GM13976 (cell line): ENCODE measurements at places on chromosomes 3 and 15.

DNA sequence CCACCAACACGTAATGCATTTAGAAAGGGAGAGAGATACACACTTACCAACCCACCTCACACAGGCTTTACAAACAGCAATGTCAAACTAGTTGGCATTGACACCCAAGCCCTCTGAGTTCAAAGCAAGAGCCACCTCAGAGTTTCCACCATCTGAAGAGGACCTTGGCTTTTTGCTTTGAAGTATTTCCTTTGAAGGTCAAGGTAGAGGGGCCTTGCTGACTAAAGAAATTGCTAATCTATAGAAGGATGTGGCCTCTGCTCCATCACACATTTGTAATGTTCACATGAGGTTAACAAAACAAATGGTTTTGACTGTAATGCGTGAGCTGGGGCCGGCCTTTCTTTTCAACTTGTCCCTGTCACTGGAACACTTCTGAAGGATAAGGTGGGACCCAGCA is 117.7 kb downstream of the POLR2M start:
- DNase-seq, result no peak

- no peak for DNase-seq
Observed at GRCh38 chr15:84400017-84400740, 164.6 kb downstream of the GOLGA6L4 start.

GRCh38 chr15:74320352-74321247 is 46.8 kb downstream of the CYP11A1 start:
- DNase-seq, result peak; percentile 68

DNA sequence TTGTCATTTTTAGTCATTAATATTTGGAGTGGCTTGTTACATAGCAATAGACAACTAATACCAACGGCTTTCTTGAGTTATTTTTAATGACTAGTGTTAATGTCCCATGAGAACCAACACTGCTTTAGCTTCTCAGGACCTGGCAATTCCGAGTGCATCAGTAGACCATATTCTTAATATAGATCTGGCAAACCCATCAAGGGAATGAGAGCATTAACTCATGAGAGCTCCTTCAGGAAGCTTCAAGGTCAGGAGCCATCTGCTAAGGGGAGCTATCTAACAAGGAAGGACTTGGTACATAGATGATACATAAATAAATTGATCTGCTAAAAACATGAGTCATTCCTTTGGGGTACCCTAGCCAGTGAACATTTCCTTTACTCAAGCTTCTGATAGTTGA is 122.6 kb upstream of the EPHA3 start:
- DNase-seq, result no peak

DNA sequence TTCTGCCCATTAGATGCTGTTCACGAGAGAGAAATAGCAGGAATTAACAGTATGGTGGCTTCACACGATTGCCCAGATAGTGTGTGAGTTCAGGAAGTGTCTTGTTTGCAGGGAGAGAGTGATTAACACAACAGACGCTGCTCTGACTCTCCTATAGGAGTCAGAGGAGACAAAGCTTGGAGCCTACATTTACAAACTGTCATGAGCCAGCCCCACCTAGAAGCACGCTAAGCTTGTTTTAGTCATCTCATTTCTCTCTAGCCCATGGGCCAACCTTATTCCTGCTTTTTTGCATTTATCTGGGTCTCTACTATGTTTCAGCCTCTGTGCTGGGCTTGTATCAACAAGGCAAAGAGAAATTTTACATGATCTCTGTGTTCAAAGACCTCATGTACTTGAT is 128.3 kb upstream of the BFSP2 start:
- no peak for DNase-seq

DNA sequence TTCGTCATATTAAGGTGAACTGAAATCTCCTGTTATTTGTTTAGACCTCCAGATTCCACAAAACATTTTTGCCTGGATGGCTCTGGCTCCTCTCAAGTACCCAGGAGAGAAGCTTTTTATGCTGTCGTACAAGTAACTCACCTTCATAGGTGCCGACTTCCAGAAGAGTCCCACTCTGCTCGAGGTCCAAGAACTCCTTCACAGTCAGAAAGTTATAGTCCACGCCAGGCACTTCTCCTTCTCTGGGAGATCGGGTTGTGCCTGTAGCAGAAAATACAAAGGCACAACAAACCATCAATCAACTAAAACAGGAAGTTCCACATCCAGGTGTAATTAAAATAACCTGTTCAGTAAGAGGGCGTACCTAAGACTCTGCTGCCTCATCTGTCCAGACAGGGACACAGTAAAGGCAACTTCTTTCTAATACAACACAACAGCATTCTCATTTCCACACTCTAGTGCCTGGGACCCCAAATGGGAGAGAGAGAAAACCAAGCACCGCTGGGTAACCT is 545.3 kb downstream of the MAGI1 start:
- no peak for DNase-seq

DNA sequence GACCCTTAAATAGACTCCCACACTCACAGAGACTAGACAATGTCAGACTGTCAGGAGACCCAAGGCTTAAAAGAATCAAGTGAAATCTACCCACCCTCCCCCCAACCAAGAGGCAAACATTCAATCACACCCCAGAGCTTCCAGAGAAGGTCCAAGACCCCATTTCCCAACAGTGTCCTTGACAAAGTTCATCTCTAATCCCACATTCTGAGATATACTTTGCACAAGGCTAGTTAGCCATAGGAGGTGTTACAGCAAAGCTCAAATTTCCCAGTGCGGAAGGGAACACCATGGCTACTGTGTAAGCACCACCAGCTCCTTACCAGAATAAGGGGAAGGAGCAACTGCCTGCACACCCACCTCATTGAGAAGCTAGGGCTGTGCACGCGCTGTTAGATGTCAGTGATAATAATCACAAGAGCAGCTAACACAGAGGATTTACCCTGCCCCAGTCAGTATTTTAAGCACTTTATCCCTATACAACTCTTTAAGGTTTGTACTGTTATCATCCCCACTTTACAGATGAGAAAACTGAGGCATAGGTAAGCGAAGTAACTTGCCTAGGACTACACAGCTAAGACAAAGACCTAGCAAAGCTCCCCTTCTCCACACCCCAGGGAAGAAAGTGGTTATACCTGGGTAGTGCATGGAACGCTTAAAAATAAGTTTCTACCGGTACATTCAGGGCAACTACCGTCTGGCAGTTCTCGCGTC is 17.3 kb downstream of the SPATA12 start:
- DNase-seq, result no peak

GRCh38 chr15:91140601-91141000 is 40.5 kb downstream of the SV2B start:
- no peak for DNase-seq

DNA sequence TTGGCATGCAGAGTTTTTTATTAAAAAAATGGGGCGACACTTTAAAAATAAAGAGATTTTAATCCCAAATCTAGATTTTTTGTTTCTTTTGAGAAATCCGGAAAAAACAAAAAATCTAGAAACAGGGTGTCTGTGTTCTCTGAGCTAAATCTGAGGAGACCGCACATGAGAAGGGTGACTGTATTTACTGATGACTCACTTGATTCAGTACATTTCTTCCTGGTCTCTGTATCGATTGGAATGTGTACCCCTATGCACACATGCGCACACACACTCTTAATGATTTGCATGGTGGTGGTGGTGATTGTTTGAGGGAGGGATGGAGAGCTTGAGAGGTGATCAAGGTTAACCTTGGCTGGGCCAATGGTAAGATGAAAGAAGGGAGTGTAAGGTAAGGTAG is 443.1 kb upstream of the THRB start:
- DNase-seq, result no peak

DNA sequence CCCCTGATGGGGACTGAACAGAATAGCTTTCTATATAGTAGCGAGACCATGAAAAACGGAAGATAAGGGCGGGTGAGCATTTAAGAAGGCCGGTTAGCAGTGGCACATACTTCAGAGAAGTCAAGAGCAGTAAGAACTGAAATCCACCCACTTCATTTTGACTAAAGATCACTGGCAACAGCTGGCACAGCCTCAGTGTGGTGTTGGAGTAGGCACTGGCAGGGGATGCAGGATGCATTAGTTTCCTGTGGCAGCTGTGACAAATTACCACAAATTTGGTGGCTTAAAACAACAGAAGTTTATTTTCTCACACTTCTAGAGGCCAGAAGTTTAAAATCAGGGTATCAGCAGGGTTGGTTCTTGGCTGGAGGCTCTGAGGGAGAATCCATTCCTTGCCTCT is 176.5 kb downstream of the ADAMTSL3 start:
- DNase-seq, result no peak

DNA sequence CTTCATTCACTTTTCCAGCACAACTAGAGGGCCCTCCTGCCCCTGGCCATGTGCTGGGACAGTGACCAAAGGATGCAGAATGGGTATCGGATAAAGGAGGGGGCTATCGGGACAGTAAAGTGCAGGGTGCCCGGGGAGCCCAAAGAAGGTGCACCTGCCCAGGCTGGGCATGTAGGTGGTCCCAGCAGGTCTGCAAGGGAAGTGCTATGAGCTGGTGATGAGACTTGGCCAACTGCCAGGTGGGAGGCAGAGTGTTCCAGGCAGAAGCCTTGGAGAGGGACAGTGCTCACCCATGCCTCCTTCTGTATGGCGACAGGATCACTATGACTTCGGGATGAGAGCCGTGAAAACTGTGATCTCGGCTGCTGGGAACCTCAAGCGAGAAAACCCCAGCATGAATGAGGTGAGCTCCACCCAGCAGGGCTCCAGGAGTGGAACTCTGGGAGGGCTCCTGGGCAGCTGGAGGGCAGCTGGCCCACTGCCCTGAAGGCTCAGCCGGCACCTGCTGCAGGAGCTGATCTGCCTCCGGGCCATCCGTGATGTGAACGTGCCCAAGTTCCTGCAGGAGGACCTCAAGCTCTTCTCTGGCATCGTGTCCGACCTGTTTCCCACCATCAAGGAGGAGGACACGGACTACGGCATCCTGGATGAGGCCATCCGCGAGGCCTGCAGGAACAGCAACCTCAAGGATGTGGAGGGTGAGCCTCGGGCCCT is 48.4 kb downstream of the DNAH1 start:
- no peak for DNase-seq

DNA sequence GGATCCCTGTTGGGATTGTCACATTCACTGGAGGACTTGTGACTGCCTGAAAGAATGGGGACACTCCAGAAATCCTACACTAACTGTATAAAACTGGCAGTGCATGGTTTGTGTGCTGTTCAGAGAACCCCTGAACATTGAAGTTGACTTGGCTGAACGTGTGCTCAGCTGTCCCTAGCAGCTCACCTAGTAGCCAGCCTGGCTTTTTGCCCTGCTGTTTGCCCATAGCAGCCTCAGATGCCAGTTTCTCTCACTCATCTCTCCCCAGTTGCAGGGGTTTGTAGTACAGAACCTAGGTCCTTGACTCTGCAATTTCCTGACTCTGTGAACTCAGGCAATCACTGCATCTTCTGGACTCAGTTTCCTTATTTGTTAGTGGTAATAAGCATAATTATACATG is 63.0 kb downstream of the KCNAB1 start:
- no peak for DNase-seq

- DNase-seq, result no peak
Observed at GRCh38 chr3:187689984-187690383, 12.4 kb downstream of the RTP2 start.

DNA sequence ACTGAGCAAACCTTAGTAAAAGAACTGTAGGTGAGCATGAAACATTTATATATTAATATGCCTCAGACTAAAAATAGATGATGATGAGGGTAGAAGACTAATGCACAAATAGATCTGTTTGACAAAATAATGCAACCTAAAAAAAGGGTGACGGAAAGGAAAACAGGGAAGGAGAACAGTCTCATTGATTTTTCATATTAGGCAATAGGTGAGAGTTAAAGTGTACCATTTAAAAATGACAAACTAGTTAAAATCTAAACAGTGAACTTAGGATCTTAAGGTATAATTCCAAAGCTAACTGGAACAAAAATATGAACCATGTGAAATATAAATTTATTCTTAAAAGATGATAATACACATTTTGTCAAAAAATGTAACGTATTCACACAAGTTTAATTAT is 1347.6 kb downstream of the SI start:
- no peak for DNase-seq

- no peak for DNase-seq
Observed at GRCh38 chr3:18575573-18575972, 150.4 kb upstream of the SATB1 start.

GRCh38 chr3:29339016-29339833 is 58.4 kb downstream of the RBMS3 start:
- DNase-seq, result no peak

GRCh38 chr3:188975600-188976314 is 196.0 kb upstream of the TPRG1 start:
- no peak for DNase-seq

GRCh38 chr3:64098670-64099069 is 75.4 kb upstream of the PSMD6 start:
- DNase-seq, result no peak

DNA sequence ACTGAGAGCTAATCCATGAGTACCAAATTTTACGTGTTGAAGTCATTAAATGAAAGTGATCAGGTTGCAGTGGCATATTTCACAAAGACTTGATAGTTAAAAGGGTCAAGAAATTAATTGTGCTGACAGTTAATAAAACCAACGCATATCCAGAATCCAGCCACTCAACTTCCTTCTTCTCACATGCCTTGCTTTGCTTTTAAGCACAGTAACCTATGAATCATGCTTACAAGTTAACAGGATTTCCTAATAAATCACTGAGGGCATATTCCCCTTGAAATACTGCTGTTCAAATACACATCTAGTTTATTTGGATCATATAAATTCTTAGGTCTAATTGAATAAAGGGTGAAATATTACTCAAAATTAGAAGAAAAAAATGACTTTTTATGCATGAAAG is 801.5 kb upstream of the EPHA6 start:
- no peak for DNase-seq

DNA sequence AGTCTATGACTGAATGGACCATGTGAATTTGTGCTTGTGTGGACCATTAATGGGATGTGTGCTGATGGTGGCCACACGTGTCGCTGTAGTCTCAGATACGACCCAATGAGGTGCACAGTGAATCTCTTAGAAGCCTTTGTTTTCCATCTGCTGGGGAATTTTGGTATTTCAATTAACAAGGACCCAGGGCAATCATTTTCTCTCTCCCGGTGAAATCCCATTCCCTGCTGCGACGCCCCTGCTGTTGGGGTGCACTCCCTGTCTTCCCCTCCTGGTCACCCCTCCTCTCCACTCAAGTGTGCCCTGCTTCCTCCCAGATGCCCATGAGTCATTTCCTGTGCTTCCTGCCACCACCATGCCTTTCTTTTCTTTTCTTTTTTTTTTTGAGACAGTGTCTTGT is 32.7 kb downstream of the EBLN2 start:
- no peak for DNase-seq

GRCh38 chr3:183664913-183665381 is 29.5 kb downstream of the KLHL24 start:
- no peak for DNase-seq

GRCh38 chr15:35603301-35603700 is 57.3 kb upstream of the DPH6 start:
- peak; percentile 17 for DNase-seq

DNA sequence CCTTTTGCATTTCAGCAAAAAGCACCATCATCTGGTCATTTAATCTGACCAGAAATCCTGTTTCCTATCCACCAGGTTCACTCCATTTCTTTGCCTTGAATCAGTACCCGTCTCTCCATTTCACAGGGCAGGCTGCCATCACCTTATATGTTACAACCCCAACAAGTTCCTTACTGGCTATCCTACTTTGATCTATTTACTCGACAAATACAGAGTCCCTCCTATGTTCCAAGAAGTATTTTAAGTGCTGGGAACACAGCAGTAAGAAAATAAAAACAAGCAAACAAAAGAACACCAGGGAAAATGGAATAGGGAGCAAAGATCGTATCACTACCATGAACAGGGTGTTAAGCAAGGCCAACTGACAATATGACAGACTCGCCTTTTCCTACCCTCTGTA is 295.2 kb upstream of the WNT5A start:
- DNase-seq, result no peak

GRCh38 chr3:9721700-9722060 is 9.9 kb upstream of the BRPF1 start:
- DNase-seq, result no peak

- no peak for DNase-seq
Observed at GRCh38 chr15:89444241-89445225, 51.9 kb downstream of the RHCG start.
